ENCODE measurements at places on chromosomes 1 and 21. TPM values are rescaled to one million over a fixed set of nuclear protein-coding genes. Genes with fewer than 3 reads are reported as not detected.

The HOOK1 gene
- total RNA-seq = 8.6 TPM

GRCh38 chr1:92443893-92444292 lies 42.8 kb downstream of the GFI1 start:
- no peak for DNase-seq

DNA sequence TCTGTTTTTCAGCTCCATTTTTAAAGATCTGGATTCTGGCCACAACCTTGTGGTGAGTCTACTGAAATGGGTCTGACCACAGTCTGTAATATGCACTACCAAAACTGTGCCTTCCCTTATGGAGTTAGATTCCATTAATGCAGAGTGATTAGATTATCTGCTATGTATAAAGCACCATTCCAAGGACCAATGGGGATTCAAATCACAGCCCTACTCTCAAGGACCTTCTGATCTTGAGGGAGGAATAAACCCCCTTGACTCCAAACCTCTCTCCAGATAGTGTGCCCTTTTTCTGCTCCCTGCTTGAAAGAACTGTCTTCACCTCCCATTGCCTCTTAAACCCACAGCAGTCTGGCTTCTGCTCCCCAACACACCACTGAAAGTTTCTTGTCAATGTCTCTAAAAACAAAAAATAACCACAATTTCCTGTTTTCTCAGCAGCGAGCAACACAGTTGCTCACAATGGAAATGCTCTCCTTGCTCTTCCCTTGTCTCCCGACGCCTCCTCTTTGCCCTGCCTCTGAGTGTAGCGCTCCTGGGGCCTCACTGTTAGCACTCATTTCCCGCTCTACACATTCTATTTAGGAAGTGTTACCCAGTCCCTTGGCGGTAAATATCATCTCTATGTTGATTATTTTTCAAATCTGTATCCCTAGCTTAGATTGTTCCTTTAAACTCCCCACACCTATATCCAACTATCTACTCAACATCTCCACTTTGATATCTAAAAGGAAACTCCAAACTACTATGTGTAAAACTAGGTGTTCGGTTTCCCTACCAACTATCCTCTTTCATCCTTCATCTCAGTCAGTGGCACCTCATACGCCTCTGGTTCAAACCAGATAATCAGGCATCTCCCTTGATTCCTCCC lies 13.6 kb downstream of the PCNX2 start:
- DNase-seq = no peak

DNA sequence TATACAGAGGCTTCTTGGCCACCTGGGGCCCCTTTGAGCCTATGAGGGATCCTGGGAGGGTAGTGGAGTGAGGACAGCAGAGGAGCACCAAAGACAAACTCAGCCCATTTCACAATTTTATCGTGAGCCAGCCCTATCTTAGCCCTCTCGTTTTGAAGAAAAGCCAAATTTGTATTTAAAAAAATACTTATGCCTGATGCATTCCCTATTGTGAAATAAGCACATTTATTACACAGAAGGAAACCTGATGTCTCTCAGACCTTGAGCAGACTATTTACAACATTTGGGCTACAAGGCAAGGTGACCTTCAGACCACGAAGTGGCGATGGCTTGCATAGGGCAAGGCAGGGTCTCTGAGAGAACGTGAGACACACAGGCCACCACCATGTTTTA lies 41.3 kb upstream of the H6PD start:
- no peak for DNase-seq

- DNase-seq = no peak
Measured at GRCh38 chr1:118346936-118347335, 161.9 kb upstream of the SPAG17 start.

All from urinary bladder (tissue), 4 donors.